ENCODE measurements at places on chromosomes 7 and 10.

- DNase-seq = no peak
Measured at GRCh38 chr7:134129856-134130523, 2.9 kb downstream of the LRGUK start.

GRCh38 chr7:3386423-3387190 lies 85.6 kb downstream of the SDK1 start:
- no peak for DNase-seq

GRCh38 chr7:93921607-93922566 lies at the start of gene GNG11:
Gene GNG11, plus strand, starts transcription at chr7:93921735. Its CDS starts 403 bp downstream, at chr7:93922138.
- DNase-seq = no peak

DNA sequence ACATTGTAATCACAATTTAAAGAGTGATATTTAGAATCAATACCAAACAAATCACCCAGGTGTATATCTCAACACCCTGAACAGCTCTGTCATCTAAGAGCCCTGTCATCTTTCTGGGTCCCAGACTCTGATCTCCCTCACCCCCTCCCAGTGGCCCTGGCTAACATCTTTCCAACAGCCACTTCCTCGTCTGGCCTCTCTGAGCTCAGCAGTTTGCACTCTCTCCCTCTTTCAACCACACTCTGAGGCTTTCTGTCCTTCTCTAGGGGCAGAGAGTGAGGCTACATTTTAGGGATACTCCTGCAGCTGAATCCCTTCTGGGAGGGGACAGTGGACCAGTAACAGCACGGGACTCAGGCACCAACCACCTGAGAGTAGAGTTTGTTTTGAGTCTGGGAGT lies 17.1 kb upstream of the PRRT4 start:
- DNase-seq = no peak

GRCh38 chr7:85114342-85114741 lies 72.5 kb downstream of the SEMA3D start:
- no peak for DNase-seq

- no peak for DNase-seq
Measured at GRCh38 chr7:78383096-78383880, 584.7 kb downstream of the PHTF2 start.

- DNase-seq = no peak
Measured at GRCh38 chr7:16298221-16298620, 123.1 kb downstream of the CRPPA start.

- no peak for DNase-seq
Measured at GRCh38 chr7:87223666-87224065, 4.1 kb upstream of the TMEM243 start.

DNA sequence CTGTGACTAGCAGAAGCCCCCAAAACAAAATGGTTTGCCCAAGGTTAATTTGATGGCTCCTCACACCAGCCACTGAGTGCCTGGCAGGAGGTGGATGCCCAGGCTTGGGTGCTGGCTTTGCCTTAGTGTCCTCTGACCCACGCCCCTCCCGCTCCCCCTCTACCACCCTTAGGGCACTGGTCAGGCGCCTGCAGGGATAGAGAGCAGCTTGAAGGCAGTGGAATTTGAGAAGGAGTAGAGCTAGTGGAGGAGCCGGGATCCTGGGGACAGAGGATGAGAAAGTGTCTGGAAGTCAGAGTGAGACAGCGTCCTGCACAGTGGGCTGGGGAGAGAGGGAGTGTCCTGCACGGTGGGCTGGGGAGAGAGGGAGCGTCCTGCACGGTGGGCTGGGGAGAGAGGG lies 139.4 kb downstream of the DNAJB6 start:
- no peak for DNase-seq

DNA sequence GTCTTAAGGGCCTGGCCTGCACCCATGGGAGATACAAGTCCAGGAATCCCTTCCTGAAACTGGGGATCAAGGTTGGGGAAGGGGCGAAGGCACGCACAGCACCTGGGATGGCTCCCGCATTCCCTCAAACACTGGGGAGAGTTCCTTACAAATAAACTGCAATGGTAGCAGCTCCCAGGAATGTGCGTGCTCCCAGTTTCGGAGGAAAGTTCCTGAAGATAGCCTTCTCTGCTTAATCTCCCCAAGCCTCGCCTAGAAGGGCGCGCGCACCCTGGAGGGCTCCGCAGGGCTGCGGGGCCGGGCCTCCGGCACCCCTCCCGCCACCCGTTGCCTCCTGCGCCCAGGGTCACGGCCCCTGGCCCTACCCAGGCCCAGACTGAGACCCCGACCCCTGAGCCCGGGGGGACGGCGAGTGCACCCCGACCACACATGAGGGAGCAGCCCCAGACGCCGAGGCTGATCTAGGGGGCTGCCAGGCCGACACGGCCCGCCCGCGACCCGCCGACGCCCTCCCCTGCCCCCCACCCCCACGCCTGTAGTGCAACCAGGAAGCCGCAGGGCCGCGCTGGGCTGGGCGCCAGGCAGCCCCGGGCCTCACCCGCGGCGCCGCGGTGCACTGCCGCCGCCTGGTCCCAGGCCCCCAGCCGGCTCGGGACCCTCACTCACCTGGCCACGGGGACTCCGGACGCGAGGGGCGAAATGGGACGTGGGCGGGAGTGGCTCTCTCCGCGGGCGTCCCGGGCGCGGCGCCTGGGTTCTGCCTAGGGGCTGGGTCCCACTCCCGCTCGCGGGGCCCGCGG lies 460 bp downstream of the ANXA11 start:
- no peak for DNase-seq

GRCh38 chr7:142792129-142792528 lies 21.4 kb downstream of the PRSS2 start:
- no peak for DNase-seq

GRCh38 chr10:85993840-85994507 lies 372.6 kb downstream of the GRID1 start:
- DNase-seq = no peak

DNA sequence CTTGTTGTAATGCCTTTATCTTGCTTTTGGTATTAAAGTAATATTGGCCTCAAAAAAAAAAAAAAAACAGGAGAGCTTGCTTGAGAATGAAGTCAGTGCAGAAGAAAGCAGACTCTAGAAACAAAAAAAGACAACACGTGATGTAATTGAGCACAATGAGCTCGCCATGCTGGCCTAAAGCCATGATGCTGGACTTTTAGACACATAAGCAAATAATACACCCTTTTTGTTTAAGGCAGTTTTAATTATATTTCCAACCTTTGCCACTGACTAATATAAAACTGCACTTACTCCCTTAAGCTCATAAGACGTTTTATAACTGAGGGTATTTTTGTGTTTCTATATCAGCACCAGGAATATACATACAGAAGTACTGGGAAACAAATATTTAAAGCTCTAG lies 798.3 kb downstream of the KCNMA1 start:
- no peak for DNase-seq

- no peak for DNase-seq
Measured at GRCh38 chr10:118977835-118978234, 51.7 kb upstream of the NANOS1 start.

GRCh38 chr7:73652541-73652949 lies 15.1 kb upstream of the VPS37D start:
- no peak for DNase-seq

DNA sequence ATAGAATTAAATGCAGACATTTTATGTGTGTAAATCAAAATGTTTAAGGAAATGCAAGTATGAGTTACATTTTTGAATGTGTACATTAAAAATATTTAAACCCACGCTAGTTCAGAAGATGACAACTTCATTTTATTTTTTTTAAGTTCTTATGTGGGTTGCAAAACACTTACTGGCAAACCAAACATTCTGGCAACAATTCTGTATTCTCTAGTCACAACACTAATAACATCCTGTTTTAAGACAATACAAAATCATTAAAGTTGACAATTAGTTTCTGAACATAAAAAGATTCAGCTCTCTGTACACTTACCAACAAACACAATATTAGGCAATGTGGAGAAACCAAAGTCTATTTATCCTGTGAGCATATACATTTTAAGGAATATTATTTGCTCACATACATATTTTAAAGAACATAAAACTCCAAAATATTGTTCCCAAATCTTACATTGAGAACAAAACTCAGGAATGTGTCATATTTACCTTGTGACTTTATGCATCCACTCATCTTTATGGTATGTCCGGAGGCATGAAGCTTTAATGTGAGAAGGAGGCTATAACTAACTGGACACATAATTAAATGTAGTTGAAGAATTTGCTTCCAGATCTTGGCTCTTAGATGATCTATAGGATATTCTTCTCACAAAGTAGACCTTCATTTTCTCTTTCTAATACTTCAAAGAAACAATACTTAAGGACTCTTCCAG lies 134.7 kb downstream of the DGKB start:
- no peak for DNase-seq

DNA sequence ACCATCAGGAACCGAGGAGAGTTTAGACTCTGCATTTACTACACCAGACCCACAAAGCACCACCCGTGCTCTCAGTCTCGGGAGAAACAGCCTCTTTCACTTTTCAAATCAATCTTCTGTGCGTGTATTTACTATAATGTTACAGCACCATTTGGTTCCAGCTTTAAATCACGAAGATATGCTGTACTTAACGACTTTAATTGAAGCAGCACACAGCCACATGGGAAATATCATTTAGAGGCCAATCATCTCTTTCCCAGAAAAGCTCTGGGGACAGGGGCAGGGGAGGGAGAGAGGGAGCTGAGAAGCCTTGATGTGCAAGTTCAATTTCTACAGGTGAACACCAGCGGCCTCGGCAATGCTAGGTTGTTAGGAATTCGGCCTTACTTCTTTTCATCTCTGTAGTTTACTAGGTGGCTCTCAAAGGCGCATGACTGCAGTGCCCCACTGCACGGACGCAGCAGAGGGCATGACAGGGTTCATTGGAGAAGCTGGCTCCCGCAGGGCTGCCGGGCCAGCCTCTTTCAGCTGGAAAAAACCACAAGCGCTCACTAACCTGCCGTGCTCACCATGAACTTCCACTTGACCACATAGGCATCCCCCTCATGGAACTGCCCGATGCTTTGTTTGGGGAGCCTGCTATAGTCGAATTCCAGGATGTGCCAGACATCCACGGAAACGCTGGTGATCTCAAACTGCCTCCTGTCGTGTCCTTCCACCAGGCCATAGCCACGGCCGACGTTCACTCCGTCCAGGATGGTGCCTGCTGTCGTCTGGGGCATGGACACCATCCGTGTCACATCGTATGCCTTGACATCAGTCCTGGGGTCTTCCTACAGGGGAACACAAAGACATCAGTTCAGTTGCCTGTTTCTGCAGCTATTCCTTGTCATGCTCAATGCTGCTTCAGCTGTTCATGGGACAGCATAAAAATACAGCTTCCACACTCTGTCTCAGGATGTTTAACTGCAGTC lies 154.5 kb downstream of the SVIL start:
- no peak for DNase-seq

DNA sequence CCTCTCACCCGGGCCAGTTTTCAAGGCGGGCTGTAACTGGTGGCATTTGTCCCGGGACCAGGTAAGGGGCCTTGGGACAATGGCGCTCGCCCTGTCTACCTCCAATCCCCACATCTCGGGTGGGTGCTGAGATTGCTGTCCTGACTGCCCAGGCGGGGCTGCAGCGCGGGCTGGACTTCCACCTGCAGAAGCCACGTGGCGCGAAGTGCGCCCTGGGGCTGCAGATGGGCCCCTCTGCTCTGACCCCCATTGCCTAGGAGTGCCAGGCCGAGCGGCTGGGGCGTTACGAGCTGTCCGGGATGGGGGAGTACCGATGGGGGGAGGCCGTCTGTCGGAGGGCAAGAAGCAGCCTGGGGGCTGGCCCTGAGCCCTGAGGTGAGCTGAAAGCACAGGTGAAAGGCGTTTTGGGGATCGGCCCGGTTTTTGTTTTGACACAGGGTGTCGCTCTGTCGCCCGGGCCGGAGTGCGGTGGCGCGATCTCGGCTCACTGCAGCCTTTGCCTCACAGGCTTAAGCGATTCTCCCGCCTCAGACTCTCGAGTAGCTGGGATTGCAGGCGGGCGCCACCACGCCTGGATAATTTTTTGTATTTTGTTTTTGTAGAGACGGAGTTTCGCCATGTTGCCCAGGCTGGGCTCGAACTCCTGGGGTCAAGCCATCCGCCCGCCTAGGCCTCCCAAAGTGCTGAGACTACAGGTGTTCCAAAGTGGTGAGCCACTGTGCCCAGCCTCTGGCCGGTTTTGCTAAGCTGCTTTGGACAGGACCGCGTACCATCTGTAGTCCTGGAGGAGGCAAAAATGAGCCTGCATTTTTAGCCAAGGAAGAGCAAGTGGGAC lies at the start of gene SFXN2:
Gene SFXN2, plus strand, starts transcription at position 16 of the 835 bp plus-strand sequence. CDS start 12,001 bp downstream, outside the sequence.
- DNase-seq = no peak

- DNase-seq = no peak
Measured at GRCh38 chr7:142608630-142609428, 140.4 kb upstream of the PRSS1 start.

DNA sequence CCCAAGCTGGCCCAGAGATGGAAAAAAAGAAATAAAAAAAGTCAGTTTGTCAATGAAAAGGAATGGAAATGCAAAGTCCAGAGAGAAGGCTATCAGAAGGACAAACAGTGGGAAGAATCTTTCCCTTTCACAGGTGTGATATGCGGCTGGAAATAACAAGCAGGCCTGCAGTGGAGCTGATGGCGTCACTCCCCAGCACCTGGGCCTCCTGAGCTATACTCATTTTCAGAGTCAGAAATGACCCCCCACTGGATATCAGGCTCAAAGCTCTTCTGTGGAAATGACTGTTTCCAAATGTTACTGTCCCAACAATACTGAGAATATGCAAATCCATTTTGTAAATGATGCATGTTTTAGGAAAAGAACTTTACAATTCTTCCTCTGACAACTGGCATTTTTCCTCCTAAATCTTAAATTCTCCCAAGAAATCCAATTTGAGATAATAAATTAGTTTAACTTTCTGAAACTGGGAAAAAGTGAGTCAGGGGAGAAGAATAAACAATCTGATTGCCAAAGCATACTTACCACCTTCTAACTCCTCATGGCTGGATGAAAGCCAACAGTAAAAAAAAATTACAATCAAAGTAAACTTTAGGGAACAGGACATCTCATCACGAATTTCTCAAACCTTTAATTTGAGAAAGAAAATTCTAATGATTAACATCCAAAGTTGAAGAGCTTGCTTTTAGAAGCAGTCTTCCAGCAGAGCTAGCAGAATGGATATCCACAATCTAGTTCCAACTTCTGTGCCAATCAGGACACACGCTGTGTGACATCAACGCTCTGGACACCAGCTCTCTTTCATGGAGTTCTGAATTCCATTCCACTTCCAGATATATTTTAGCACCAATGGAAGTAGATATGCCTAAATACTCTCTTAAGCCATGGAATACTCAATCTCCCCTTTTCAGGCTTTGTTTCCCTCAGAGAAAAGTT lies 5.3 kb upstream of the CUZD1 start:
- peak; percentile 72 for DNase-seq

- DNase-seq = no peak
Measured at GRCh38 chr7:121605317-121605680, 209.2 kb upstream of the FAM3C start.

- DNase-seq = no peak
Measured at GRCh38 chr10:123408660-123409059, 254.5 kb downstream of the BUB3 start.

GRCh38 chr10:17651896-17652295 lies 7.9 kb downstream of the STAM start:
- no peak for DNase-seq

DNA sequence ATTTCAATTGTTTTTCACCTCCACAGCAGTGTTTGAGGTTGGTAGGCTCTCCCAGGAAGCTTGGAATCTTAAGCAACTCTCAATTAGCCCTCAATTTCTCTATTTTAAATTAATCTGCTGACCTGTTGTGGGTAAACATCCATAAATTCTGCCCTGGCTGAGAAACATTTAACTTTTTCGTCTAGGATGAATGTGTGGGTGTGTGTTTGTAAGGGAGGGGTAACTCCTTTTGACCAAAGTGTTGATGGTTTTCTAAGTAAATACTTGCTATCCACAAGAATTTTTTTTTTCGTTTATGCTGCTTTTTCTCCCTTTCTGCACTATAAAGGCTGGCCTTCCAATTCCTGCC lies 973 bp downstream of the PPP3CB start:
- DNase-seq = no peak

- no peak for DNase-seq
Measured at GRCh38 chr10:50623663-50624412, at the start of gene SGMS1. Gene SGMS1, minus strand, starts transcription at chr10:50623956. Its CDS starts 279,842 bp downstream, at chr10:50344114.

GRCh38 chr10:77799352-77799751 lies 127.2 kb downstream of the DLG5 start:
- DNase-seq = no peak
